HCEC 1CT (cell line): ENCODE measurements at places on chromosomes 16 and 17.

DNA sequence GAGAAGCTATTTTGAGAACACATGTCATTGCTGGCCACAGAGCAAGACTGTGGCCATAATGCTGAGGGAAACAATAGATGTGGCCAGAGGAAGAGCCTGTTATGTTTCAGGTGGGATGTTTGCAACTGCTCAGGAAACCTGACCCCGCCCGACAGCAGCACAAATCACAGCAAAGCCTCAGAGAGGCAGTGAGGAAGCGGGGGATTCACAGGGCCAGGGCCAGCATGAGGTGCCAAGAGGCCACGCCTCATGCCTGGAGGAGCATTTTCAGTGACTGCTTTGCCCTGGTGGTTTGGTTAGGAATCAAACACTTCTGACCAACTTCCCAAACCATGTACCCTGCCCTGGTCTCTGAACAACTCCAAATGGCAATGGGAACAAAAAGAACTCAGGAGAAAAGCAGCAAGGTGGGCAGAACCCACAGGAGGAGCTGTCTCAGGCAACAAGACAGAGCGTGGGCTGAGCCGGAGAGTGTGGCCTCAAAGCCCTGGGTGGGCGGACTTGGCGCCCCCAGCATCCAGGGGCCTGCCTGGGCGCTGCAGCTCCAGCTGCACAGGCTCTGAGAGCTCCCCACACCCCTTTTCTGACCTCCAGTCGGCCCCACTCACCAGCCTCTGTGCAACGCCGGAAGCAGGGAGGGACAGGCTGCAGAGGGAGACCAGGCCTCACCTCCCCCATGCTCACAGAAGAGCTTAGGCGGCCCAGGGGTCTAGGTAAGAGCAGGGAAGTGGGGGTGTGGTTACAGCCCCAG is 20.6 kb downstream of the HIC1 start:
- DNase-seq: no peak

DNA sequence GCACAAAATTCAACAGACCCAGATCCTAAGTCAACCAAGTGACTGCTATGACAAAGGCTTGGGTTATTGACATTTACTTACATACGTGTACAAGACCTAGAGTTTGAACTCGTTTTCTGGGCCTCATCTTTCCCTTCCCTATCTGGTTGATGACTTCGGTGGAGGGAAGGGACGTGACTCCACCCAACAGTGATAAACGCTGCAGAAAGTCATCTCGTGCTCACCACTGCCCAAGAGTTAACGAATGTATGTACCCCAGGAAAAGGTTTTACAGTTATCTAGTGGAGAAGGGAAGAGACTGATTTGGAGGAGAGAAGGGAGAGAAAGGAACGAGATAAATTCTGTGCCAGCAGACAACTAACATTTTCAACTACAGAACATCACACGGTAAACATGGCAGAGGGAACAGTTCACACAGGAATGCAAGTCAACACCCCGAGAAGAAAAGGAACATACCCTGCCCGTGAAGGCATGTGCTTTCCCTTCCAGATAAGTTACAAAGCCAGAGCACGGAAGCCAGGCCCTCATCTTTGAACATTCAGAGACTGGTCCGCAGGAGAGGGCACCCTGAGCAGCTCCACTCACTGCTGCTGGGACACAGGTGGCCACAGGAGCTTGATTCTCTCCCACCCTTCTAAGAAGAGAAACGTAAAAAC is 13.9 kb upstream of the CYTH1 start:
- DNase-seq: no peak

GRCh38 chr16:50015631-50016030 is 9.4 kb upstream of the CNEP1R1 start:
- DNase-seq: no peak

GRCh38 chr16:28181515-28181914 is 30.2 kb downstream of the XPO6 start:
- peak; percentile 93 for DNase-seq

DNA sequence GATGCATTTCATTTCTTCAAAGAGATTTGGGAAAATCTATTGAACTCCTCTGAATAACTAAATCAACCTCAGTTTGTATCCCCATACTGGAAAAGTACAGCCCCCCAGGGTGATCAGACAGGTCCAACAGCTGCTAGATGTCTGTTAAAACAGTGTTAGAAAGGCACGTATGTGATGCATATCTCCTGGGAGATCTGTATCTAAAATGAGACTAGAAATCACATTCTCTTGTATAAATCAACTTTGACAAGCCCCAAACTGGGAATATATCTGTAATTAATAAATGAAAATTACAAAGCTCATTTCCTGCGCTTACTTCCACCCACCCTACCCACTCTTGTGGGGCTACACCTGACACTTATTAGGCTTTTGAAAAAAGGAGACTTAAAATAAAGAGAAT is 3.8 kb upstream of the KIF2B start:
- no peak for DNase-seq

GRCh38 chr17:41421116-41421515 is 3.3 kb downstream of the KRT37 start:
- peak; percentile 44 for DNase-seq

GRCh38 chr16:3138342-3138741 is 3.5 kb downstream of the ZNF213 start:
- no peak for DNase-seq

GRCh38 chr16:75288181-75288580 is 36.8 kb upstream of the BCAR1 start:
- DNase-seq: no peak

GRCh38 chr17:82019690-82020571 is 2.7 kb downstream of the CENPX start:
- DNase-seq: peak; percentile 32

GRCh38 chr16:53991754-53992378 is 287.9 kb downstream of the FTO start:
- DNase-seq: no peak

DNA sequence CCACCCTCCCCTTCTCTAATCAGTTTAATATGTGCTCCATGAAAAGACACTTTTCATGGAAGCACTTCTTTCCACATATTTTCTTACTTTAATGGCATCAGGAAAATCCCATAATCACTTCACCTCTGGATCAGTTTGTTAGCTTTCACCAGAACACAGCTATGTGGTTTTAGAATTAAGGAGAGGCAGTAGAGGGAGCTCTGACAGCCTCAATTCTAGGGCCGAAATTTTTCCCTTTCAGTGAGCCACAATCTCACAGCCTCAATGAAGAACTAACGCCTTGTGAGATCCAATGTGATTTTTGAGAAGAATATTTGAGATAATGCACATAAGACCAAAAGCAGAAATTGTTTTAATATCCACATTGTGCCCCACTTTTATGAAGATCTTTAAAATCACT is 1494.0 kb upstream of the CDH8 start:
- DNase-seq: no peak

DNA sequence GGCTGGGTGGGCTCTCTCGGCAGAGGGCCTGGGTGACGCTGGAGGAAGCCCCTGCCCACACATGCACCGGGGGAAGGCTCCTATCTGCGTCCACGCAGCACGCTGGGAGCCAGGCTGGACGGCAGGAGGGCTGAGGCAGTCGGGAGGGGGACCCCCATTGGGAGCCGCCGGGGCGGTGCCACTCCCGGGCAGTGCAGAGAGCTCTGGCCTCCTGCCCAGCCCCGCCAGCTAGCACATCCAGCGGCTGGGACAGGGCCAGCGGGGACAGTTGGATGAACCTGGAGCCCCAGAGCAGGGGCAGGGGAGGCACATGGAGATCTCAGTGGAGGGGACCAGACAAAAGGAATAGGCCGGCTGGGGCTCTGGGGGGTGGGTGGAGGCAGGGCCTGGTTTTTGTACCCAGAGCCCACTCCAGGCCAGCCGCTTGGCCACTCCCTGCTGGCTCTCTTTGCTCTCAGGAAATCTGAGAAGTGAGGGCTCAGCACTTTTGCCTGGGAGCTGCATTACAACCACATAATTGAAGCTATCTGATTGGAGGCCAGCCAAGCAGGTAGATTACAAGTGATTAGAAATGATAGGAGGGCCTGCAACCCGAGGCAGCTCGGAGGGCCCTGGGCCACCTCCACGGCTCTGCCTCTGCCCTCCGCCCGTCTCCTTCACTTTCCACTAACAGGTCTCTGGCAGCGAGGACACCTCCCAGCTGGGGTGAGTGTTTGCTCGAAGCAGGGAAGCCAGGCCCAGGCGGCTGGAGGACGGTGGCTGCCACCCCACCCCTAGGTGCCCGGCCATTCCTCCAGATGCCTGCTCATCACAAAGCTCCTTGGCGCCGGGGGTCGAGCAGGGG is 40.1 kb downstream of the ENGASE start:
- DNase-seq: no peak

DNA sequence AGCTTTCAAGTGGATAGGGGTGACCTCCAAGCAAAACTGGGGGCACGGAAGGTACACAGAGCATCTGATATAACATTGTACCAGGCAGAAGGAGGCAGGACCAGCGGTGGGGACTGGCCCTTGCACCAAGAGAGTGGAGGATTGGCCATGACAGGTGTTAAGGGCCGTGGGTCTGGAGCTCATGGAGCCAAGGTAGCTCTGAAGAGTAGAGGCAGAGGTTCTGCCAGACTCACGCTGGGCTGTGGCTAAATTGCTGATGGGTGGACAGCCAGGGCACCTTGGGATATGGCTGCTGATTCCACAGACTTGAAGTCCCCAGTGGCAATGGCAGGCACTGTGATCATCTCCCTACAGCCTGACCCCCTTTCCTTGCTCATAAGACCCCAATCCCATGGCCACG is 65.9 kb upstream of the NKD1 start:
- no peak for DNase-seq

GRCh38 chr17:7841396-7841914 is 7.4 kb downstream of the KDM6B start:
- peak; percentile 78 for DNase-seq

DNA sequence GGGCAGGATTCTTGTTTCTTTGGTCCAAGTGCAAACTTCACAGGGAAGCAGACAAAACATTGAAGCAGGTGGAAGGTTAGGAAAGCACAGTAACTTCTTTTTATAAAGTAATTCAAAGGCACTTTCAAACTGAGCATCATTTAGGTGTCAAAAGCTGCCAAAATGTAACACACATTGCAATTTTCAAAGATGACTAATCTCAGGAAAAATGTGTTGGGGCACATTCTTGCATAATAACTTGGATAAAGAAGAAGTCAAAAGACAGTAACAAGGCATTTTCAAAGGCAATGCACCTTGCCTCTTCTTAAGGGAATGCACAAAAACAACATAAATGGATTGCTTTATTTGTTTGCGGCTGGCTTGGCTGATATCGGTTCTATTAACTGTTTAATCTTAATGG is 3.6 kb downstream of the KCNJ2 start:
- peak; percentile 53 for DNase-seq

- no peak for DNase-seq
These were observed 3.9 kb downstream of the KRT27 start for GRCh38 chr17:40778461-40778860.

DNA sequence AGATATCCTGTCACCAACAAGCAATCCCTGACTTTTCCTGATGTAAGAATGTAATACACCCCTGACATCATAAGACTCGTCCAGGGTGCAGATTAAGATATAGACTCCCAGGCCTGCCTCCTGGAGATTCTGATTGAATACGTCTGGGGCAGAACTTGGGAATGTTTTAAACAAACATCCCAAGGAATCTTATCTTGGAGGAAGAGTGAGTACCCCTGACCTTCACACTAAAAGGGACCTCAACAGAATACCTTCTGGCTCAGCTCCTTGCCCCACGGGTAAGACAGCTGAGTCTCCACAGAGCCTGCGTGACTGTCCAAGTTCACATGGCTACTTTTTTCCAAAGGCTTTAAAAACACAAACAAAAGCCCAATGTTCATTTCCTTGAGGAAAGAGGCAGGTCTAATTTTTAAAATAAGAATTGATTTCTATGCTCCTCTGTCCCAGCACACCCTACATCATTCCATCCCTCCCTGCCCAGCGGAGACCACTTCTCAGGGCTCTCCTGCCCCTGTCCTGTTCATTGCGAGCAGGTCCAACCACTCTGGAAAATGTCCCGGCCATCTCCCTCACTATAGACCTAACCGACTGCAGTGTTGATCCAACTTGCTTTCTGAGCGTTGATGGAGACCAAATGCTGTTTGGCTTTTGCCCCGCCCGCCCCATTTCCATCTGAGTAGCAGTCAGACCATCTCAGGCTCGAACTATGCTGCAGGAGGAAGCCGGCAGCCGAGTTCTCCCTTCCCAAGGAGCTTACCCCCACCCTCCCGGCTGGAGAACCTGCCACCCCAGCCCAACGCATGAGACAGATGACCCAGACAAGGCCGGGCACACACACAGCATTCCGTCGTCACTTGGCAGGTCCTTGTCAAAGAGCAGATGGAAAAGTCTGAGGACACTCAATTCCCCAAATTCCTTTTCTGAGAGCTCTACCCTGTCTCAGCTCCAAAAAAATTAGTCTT is 44.1 kb upstream of the MYH10 start:
- no peak for DNase-seq

- no peak for DNase-seq
These were observed 952 bp downstream of the BMERB1 start for GRCh38 chr16:15435216-15435864.

DNA sequence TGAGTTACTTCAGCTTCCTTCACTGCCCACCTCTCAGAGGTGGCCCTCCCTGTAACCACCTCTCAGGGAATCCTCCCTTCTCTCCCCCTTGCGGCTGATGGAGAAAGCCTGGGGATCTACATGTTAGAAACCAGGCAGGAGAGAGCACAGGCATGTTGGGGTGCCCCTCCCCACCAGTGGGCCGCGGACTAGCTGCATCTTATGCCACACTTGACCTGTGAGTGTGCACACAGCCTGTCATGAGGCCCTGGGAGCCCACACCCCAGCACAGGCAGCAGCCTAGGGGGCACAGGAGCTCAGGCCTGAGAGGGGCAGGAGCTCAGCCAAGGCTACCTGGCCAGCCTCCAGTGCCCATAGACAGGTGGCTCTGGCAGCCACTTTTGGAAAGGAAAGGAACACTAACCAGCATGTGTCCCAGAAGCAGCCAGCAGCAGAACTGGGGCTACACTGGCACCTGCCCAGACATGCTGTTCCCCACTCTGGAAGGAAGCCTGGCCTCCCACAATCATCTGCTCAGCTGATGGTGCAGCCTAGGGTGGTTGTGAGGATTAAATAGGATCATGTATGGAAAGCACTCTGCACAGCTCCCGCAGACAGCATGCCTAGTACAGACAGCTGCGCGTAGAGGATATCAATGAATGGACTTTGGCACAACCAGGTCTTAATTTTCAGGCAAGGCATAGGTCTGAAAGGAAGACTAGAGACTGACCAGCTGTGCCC is 60.5 kb downstream of the TMEM132E start:
- DNase-seq: no peak

GRCh38 chr16:66935314-66936011 is at the start of gene CES2:
CES2 (plus strand) TSS chr16:66935516; CDS start chr16:66935636, 120 bp downstream.
- DNase-seq: no peak
